Osteoblast (primary cell): ENCODE measurements at places on chromosomes 7 and 10. TPM values are rescaled to one million over a fixed set of nuclear protein-coding genes. Genes with fewer than 3 reads are reported as not detected.

GRCh38 chr10:7763929-7764328, 23.9 kb downstream of the KIN start:
- H3K4me1 ChIP-seq = peaks cover 8% of the 10 kb centered on the region
- no peaks in the 10 kb centered on the region for H3K27me3 ChIP-seq
- H3K27ac ChIP-seq = no peak overlapping the region
- H3K4me3 ChIP-seq = no peak overlapping the region
- peaks cover 64% of the 10 kb centered on the region for H3K36me3 ChIP-seq
- DNase-seq = no peak

DNA sequence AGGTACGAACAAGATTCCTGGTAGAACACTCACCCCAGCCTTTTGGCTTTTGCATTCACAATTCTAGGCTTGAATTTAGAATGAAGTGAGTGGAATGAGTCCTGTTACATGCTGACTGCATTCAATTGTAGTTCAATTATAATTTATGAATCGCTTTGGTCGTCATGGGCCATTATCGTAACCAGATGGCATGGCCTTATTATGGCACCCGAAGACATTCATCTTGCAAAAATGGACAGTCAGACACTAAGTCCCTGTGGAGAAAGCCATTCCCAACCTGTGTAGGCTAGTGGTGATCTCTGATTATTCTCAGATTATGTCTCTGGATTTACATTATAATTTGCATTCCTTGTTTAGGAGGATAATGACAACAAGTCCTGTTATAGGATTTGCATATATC, 292.4 kb upstream of the NPSR1 start:
- H3K36me3 ChIP-seq = no peaks in the 10 kb centered on the region
- no peaks in the 10 kb centered on the region for H3K4me1 ChIP-seq
- H3K27ac ChIP-seq = no peak overlapping the region

- H3K4me3 ChIP-seq = no peak overlapping the region
- no peak overlapping the region for H3K27ac ChIP-seq
- H3K27me3 ChIP-seq = no peaks in the 10 kb centered on the region
- no peak for DNase-seq
- H3K4me1 ChIP-seq = no peaks in the 10 kb centered on the region
Observed at GRCh38 chr10:64546073-64546472, 1024.9 kb downstream of the REEP3 start.

DNA sequence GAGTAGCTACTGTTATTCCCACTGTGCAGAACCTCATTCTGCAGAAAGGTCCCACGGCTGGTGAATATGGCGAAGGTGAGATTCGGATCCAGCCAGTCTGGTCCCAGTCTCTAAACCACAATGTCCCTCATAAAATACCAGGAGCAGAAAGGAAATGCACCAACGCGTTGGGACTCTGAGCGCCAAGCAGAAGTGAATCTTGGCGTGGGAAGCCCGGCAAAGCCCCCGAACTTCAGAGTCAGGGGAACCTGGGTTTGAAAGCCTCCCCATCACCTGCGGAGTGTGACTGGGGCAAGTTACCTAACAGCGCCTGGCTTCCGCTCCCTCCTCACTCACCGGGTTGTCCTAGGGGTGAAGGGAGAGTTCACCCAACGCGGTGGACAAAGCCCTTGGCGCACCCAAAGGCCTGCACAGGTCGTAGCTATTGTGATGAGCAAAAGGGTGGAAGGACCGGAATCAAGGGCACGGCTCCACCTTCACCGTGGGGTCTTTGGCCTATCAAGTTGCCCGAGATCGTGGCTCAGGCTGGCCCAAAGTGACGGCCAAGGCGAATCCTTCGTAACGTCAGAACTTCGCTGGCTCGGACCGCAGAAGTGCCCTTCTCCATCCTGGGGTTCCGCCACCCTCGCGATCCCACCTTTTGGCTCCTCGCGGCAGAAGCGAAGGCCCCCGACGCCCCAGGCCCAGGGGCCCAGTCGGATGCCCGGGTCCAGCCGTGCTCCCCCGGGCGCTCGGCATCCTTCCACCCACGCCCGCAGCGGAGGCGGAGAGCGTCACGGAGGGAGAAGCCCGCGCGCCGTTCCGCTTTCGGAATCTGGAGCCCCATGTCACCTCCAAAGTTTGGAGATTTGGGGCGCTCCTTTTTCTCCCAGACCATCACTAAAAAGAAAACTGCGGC, 811 bp downstream of the RGS10 start:
- peak overlapping the region; percentile 84 for H3K4me3 ChIP-seq
- no peaks in the 10 kb centered on the region for H3K27me3 ChIP-seq
- peaks cover 25% of the 10 kb centered on the region for H3K4me1 ChIP-seq
- H3K27ac ChIP-seq = no peak overlapping the region
- DNase-seq = peak; percentile 32
- H3K36me3 ChIP-seq = no peaks in the 10 kb centered on the region

The FAM20C gene
- total RNA-seq = 38.6 and 46.0 TPM in 2 replicates

- peaks cover 10% of the 10 kb centered on the region for H3K4me1 ChIP-seq
- H3K36me3 ChIP-seq = no peaks in the 10 kb centered on the region
- DNase-seq = peak; percentile 48
- no peak overlapping the region for H3K27ac ChIP-seq
- no peak overlapping the region for H3K4me3 ChIP-seq
Observed at GRCh38 chr10:132632091-132632561, 94.5 kb downstream of the INPP5A start.

- DNase-seq = no peak
- no peaks in the 10 kb centered on the region for H3K4me1 ChIP-seq
- H3K4me3 ChIP-seq = no peak overlapping the region
Observed at GRCh38 chr7:103660455-103661371, 214.7 kb upstream of the SLC26A5 start.

GRCh38 chr7:134174795-134175261, 47.7 kb downstream of the LRGUK start:
- no peaks in the 10 kb centered on the region for H3K27me3 ChIP-seq
- H3K27ac ChIP-seq = no peak overlapping the region
- peak; percentile 67 for DNase-seq
- H3K4me3 ChIP-seq = no peak overlapping the region
- no peaks in the 10 kb centered on the region for H3K36me3 ChIP-seq

DNA sequence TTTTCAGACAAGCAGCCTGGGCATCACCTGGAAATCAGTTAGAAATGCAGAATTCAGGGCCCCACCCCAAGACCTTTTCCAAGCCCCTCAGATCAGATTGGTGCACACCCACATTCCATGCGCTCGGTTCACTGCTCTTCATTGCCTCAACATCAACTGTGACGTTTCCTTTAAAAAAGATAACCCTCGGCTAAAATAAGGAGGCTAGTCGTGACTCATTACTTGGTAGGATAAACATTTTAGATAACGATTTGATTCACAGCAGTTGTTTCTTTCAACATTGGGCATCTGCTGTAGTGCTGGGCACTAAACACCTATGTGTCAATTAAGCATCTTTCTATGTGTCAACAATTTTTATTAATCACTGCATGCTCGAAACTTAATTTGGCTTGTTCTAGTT, 191.1 kb upstream of the LRGUK start:
- no peaks in the 10 kb centered on the region for H3K4me1 ChIP-seq
- peak; percentile 76 for DNase-seq
- H3K27ac ChIP-seq = no peak overlapping the region

The CFAP70 gene
- 1.1 and 1.2 TPM in 2 replicates for total RNA-seq

The LEP gene
- total RNA-seq = under 0.01 and 0.36 TPM in 2 replicates

DNA sequence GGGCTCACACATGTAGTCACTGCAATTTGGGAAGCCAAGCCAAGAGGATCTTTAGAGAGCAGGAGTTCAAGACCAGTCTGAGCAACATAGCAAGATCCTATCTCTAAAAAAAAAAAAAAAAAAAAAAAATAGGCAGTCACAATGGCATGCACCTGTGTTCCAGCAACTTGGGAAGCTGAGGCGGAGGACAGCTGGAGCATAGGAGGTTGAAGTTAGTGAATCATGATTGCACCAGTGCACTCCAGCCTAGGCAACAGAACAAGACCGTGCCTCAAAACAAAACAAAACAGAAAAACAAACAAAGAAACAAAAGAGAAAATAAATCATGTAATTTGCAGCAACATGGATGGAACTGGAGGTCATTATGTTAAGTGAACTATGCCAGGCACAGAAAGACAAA, 33.6 kb upstream of the BICC1 start:
- DNase-seq = no peak
- H3K36me3 ChIP-seq = no peaks in the 10 kb centered on the region
- no peak overlapping the region for H3K4me3 ChIP-seq
- H3K4me1 ChIP-seq = peaks cover 36% of the 10 kb centered on the region

DNA sequence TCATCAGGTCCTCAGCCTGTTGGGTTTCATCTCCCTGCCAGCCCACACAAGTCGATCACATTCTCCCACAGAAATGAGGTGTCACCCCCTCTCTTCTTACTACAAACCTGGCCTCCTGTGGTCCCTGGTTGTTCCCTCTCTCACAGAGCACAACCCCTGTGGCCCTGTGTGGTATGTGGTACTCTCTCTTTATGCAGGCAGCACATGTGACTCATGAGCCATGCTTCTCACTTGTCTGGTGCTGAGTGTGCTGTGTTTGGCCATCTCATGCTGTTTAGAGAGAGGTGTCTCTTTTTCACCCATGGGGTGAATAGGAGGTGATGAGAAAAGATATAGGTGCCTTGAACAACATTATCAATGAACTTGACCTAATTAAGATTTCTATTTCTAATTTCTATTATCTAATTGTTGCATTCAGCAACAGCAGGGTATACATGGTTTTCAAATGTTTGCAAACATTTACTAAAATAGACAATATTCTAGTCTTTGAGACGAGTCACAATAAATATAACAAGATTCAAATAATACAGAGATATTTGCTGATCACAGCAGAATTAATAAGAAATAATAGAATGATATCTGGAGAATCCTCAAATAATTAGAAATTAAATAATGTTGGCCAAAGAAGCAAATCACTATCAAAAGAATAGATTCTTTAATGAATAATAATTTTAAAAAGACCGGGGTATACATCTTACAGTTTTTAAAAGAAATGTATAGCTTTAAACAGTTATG, 633.8 kb upstream of the IGFBP3 start:
- H3K4me1 ChIP-seq = peaks cover 29% of the 10 kb centered on the region
- no peaks in the 10 kb centered on the region for H3K36me3 ChIP-seq
- peak overlapping the region; percentile 43 for H3K27ac ChIP-seq
- no peak overlapping the region for H3K4me3 ChIP-seq

- no peak overlapping the region for H3K27ac ChIP-seq
- H3K4me1 ChIP-seq = no peaks in the 10 kb centered on the region
- H3K36me3 ChIP-seq = no peaks in the 10 kb centered on the region
- H3K27me3 ChIP-seq = peaks cover 41% of the 10 kb centered on the region
- H3K4me3 ChIP-seq = no peak overlapping the region
Observed at GRCh38 chr10:69663369-69663947, 33.4 kb downstream of the FAM241B start.

DNA sequence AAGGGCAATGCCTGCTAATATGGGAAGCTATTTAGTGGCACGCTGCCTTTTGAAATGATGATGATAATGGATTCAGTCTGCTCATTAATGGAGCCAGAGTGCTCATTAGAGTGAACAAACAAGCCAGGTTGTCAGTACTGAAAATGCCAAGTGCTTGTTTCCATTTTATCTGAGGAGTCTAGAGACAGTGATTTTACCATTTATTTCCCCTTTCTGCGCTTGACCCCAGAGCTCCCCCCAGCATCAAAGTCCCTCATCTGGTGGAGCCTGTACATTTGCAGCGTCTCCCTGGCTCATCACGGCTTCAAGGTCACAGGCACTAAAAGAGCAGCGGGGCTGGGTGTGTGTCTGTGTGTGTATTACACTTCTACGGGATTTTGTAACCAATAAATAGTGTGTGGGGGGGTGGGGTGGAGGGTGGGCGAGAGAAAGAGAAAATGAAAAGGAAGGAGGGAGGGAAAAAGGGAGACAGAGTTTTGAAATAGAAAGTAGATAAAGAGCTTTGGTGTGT, 553.8 kb downstream of the TFEC start:
- H3K4me1 ChIP-seq = no peaks in the 10 kb centered on the region
- peak overlapping the region; percentile 69 for H3K4me3 ChIP-seq
- no peak for DNase-seq
- H3K27ac ChIP-seq = no peak overlapping the region
- H3K36me3 ChIP-seq = no peaks in the 10 kb centered on the region
- H3K27me3 ChIP-seq = no peaks in the 10 kb centered on the region

The OR2A2 gene
- total RNA-seq = not detected in 2 replicates

GRCh38 chr7:70622936-70623335, 509.0 kb upstream of the GALNT17 start:
- H3K4me1 ChIP-seq = no peaks in the 10 kb centered on the region
- no peak overlapping the region for H3K27ac ChIP-seq
- no peak overlapping the region for H3K4me3 ChIP-seq
- peaks cover 3% of the 10 kb centered on the region for H3K27me3 ChIP-seq
- DNase-seq = no peak
- no peaks in the 10 kb centered on the region for H3K36me3 ChIP-seq

The SPDYE2B gene
- total RNA-seq = not detected in 2 replicates

GRCh38 chr10:106551501-106552062, 612.9 kb downstream of the SORCS1 start:
- H3K36me3 ChIP-seq = no peaks in the 10 kb centered on the region
- no peak overlapping the region for H3K4me3 ChIP-seq
- H3K4me1 ChIP-seq = no peaks in the 10 kb centered on the region
- H3K27ac ChIP-seq = no peak overlapping the region
- no peak for DNase-seq

The METTL27 gene
- 8.7 and 8.8 TPM in 2 replicates for total RNA-seq

DNA sequence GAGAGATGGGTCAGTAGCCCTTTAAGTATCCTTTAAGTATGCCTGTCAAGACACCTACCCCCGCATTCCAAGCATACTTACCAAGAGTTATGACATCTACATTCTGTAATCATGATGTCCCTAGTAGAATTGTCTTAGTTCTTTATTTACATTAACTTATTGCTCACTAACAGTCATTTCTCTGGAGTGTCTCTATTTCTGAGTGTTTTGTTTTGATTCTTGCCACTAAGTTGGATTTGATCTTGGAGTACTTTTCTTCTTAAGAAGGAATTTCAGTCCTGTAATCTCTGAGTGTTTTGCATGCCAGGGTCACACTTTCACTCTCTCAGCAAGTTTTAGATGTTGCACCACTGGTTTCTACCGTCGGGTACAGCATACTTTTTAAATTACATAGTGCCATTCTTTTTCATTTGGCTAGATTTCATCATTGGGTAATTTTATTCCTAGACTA, 1053.9 kb downstream of the KCNMA1 start:
- H3K27me3 ChIP-seq = no peaks in the 10 kb centered on the region
- no peak overlapping the region for H3K4me3 ChIP-seq
- peak overlapping the region; percentile 55 for H3K27ac ChIP-seq
- peak; percentile 80 for DNase-seq

The PNLIP gene
- not detected in 2 replicates for total RNA-seq

- H3K36me3 ChIP-seq = peaks cover 10% of the 10 kb centered on the region
- H3K4me1 ChIP-seq = no peaks in the 10 kb centered on the region
- no peak overlapping the region for H3K4me3 ChIP-seq
- H3K27me3 ChIP-seq = no peaks in the 10 kb centered on the region
- no peak overlapping the region for H3K27ac ChIP-seq
Observed at GRCh38 chr7:152103066-152103465, 77.6 kb downstream of the GALNT11 start.
